ENCODE measurements at places on chromosomes 6 and 20.

GRCh38 chr6:161444464-161444863 is 170.6 kb upstream of the AGPAT4 start:
- H3K4me1 ChIP-seq = no peaks in the 10 kb centered on the region
- no peak for DNase-seq
- H3K27me3 ChIP-seq = no peaks in the 10 kb centered on the region
- H3K27ac ChIP-seq = no peak overlapping the region
- no peak overlapping the region for H3K4me3 ChIP-seq
- no peaks in the 10 kb centered on the region for H3K36me3 ChIP-seq

- H3K36me3 ChIP-seq = no peaks in the 10 kb centered on the region
- no peak overlapping the region for H3K27ac ChIP-seq
- H3K4me3 ChIP-seq = no peak overlapping the region
- DNase-seq = no peak
- H3K27me3 ChIP-seq = no peaks in the 10 kb centered on the region
- no peaks in the 10 kb centered on the region for H3K4me1 ChIP-seq
These were observed 49.3 kb downstream of the PCSK2 start for GRCh38 chr20:17276101-17276500.

DNA sequence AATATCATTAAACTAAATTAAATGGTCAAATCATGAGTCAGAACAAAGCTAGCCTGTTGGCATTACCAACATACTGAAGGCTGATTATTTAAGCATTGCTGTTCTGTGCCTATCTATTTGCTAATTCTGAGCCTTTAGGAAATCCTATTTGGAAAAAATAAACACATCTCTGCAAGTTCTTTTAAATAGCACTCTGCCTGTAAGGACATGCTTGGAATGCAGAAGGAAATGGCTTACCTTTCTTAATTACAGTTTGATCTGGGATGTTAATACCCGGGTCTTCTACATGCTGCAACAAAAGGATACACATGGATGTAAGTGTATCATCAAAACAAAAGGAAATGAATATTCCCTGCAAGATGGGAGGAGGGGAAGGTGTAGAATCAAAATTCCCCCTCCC is 8.3 kb downstream of the TFAP2A start:
- no peaks in the 10 kb centered on the region for H3K36me3 ChIP-seq
- DNase-seq = no peak
- H3K4me3 ChIP-seq = no peak overlapping the region
- no peak overlapping the region for H3K27ac ChIP-seq

DNA sequence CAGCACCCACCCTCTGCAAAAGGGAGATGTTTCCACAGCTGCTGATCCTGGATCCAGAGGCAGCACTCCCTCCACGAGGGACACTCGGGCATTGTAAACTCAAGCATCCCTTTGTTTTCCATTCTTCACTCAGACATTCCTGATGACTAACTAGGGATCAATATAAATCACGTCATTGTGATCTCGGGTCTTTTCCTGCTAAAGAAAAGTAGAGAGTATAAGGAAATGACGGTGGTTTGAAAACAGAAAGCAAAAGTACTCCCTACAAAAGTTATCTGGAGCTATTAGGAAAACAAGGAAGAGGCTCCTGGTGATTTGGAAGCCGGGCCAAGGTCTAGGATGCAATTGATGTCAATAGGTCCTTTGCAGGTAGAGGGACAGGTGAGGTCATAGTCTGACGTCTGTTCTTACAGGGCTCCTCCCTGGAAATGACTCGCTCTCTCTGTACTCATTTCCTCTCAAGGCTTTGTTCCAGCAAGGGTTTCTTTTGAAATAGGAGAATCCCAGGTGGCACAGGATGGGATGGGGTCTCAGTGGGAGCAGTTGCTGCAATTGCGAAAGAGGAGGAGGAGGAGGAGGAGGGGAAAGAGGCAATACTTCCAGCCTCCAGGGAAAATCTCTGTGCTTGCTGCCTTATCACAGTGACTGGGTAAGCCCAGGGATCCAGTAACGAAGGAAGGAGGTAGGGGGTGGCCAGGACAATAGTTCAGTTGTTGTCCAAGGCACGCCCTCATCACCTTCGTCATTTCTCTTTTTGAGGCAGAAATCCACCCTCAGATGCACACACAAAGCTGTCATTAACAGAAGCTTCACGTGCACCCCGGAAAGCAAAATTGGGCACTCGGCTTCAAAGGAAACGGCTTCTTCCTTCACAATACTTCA is 222.8 kb downstream of the LY86 start:
- 0 out of 2 replicates have a peak overlapping the region, but pooled peaks have one; percentile 15 for H3K27ac ChIP-seq
- no peaks in the 10 kb centered on the region for H3K36me3 ChIP-seq
- H3K27me3 ChIP-seq = no peaks in the 10 kb centered on the region

GRCh38 chr6:119544325-119545175 is 195.0 kb upstream of the MAN1A1 start:
- H3K4me3 ChIP-seq = no peak overlapping the region
- no peaks in the 10 kb centered on the region for H3K36me3 ChIP-seq
- no peaks in the 10 kb centered on the region for H3K27me3 ChIP-seq
- no peaks in the 10 kb centered on the region for H3K4me1 ChIP-seq

DNA sequence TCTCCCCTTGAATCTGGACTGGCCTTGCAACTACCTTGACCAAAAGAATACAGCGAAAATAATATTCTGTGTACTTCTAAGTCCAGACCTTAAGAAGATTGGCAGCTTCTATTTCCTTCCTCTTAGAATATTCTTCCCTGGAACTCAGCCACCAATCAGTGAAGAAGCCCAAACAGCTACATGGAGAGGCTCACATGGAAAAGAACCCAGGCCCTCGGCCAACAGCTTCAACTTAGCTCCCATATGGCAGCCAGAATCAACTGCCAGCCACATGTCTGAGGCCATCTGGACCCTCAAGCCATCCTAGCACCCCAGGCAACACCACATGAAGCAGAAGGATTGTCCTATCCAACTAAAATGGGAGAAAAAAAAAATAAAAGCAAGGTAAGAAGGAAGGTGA is 178.8 kb downstream of the IBTK start:
- peaks cover 3% of the 10 kb centered on the region for H3K4me1 ChIP-seq
- H3K4me3 ChIP-seq = no peak overlapping the region
- H3K36me3 ChIP-seq = no peaks in the 10 kb centered on the region
